ENCODE measurements at places on chromosomes 1 and 21.

DNA sequence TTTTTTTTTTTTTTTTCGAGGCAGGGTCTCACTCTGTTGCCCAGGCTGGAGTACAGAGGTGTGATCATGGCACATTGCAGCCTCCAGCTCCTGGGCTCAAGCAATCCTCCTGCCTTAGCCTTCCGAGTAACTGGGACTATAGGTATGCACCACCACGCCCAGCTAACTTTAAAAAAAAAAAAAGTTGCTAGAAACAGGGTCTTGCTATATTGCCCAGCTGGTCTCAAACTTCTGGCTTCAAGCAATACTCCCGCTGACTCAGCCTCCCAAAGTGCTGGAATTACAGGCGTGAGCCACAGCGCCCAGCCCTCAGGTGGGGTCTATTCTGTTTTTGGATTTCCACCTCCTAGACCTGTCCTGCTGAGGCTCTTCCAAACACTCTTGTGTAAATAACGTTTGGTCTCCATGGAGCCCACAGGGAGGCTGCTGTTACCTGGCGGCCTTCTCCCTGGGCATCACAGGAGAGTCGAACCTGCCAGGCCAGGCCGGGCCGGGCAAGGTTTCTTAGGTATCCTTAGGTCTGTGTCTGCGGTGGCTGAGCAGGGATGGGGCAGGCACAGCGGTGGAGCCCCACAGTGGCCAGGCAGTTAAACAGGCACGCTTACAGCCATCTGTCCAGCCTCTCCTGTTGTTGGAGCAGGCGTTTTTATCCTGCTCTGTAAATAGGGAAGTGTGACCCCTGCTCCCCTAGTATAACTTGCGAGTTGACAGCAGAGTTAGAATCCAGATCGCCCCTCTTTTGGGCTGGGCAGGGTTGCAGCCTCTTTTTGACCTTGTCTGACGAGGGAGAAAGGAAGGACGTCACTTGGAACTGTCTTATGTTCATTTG, 18.8 kb downstream of the PLEKHM2 start:
- peaks cover 71% of the 10 kb centered on the region for H3K4me1 ChIP-seq
- peak overlapping the region; percentile 95 for H3K27ac ChIP-seq
- H3K36me3 ChIP-seq, result no peaks in the 10 kb centered on the region
- H3K4me3 ChIP-seq, result peak overlapping the region; percentile 21
- H3K27me3 ChIP-seq, result no peaks in the 10 kb centered on the region

- H3K27me3 ChIP-seq, result no peaks in the 10 kb centered on the region
- no peaks in the 10 kb centered on the region for H3K4me1 ChIP-seq
- no peaks in the 10 kb centered on the region for H3K36me3 ChIP-seq
- no peak overlapping the region for H3K4me3 ChIP-seq
- peak; percentile 46 for DNase-seq
Observed at GRCh38 chr1:212689758-212690529, 9.7 kb downstream of the BATF3 start.

DNA sequence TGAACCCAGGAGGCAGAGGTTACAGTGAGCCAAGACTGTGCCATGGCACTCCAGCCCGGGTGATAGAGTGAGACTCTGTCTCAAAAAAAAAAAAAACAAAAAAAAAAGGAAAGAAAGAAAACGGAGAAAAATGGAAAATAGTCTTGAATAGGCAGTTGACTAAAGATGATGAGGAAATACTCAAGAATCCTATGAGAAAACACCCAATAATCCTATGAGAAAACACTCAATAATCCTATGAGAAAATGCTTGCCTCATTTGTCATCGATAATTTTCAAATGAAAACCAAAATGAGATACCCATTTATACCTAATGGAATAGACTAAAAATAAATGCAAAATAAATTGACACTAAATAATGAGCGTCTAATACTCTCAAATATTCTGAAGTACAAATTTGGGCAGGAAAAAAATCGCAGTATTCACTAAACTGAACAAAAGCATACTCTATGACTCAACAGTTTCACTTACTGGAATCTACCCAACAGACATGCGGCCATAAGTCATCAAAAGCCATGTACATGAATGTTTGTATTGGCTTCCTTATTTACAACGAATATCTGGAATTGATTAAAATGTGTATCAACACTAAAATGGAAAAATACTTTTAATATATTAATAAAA, 733.9 kb upstream of the CHRM3 start:
- DNase-seq, result no peak
- no peak overlapping the region for H3K4me3 ChIP-seq
- H3K36me3 ChIP-seq, result no peaks in the 10 kb centered on the region
- H3K27me3 ChIP-seq, result no peaks in the 10 kb centered on the region
- H3K4me1 ChIP-seq, result no peaks in the 10 kb centered on the region

- H3K27me3 ChIP-seq, result no peaks in the 10 kb centered on the region
- peak; percentile 87 for DNase-seq
- H3K27ac ChIP-seq, result peak overlapping the region; percentile 60
- H3K36me3 ChIP-seq, result no peaks in the 10 kb centered on the region
- H3K4me3 ChIP-seq, result no peak overlapping the region
- H3K4me1 ChIP-seq, result peaks cover 24% of the 10 kb centered on the region
Observed at GRCh38 chr1:225846331-225847310, 35.6 kb downstream of the TMEM63A start.

- DNase-seq, result no peak
Observed at GRCh38 chr1:219906924-219907771, 21.2 kb downstream of the SLC30A10 start.

DNA sequence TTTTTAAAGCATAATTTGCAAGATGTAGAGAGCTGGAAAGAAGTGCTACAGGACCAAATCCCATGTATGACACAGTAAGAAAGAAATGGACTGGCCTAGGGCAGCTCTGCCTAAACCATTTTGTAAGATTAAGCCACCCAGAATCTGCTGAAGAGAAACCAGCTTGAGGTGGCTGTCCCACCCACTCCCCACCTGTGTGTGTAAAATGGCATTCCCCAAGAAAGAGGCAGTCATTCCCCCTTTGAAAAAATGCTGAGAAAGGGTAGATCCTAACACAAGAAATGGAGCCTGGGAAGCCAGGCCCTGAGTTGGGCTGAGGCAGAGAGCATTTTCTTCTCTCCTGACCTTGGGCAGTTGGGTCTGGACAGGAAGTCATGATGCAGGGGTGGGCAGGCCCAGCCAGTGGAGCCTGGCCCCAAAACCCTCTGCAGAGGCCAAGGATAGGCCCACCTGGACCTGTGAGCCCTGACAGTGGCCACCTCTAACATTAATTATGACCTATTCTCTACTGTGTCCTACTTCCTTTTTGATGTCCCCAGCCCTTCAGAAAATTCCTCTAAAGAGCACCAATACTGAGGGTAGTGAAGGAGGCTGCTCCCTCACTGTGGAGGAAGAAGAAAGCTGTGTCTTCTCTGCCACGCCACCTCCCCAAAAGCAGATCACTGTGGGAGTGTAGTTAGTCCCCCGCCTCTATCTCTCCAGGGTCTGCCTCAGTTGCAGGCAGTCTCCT, 94.0 kb downstream of the EDEM3 start:
- H3K27ac ChIP-seq, result no peak overlapping the region
- H3K4me3 ChIP-seq, result no peak overlapping the region
- peaks cover 6% of the 10 kb centered on the region for H3K4me1 ChIP-seq
- H3K27me3 ChIP-seq, result no peaks in the 10 kb centered on the region
- DNase-seq, result no peak
- no peaks in the 10 kb centered on the region for H3K36me3 ChIP-seq

DNA sequence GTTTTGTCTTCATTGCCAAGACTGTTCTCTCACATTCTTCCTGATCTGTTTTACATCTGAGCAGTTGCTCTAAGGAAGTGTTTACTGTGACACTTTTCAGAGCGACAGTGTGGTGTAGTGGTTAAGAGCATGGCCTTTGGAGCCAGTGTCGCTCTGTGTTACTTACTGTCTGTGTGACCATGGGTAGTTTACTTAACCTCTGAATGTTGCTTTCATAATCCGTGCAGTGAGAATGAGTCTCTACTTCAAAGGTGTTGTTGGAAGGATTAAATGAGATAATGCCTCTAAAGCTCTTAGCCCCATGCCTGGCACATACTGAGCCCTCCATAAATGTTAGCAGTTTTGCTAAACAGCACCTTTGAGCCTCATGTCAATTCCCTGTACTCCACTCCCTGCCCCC, 35.9 kb upstream of the ZFP69B start:
- H3K27me3 ChIP-seq, result no peaks in the 10 kb centered on the region
- DNase-seq, result no peak
- no peaks in the 10 kb centered on the region for H3K4me1 ChIP-seq
- H3K36me3 ChIP-seq, result no peaks in the 10 kb centered on the region

GRCh38 chr1:77319036-77319705, 37.4 kb downstream of the AK5 start:
- H3K36me3 ChIP-seq, result no peaks in the 10 kb centered on the region
- DNase-seq, result no peak
- no peaks in the 10 kb centered on the region for H3K4me1 ChIP-seq
- H3K4me3 ChIP-seq, result no peak overlapping the region
- no peak overlapping the region for H3K27ac ChIP-seq

- no peaks in the 10 kb centered on the region for H3K36me3 ChIP-seq
- H3K4me1 ChIP-seq, result peaks cover 21% of the 10 kb centered on the region
- peak within 1 kb of the TSS; percentile 81 for H3K27ac ChIP-seq
- no peak for DNase-seq
- H3K4me3 ChIP-seq, result peak within 1 kb of the TSS; percentile 63
- no peaks in the 10 kb centered on the region for H3K27me3 ChIP-seq
Observed at GRCh38 chr1:212699625-212700222, at the start of gene BATF3. BATF3 (minus strand) TSS chr1:212699840; CDS start chr1:212699762, 78 bp downstream.

GRCh38 chr1:40462956-40463590, 12.8 kb downstream of the ZFP69B start:
- H3K36me3 ChIP-seq, result peaks cover 44% of the 10 kb centered on the region
- H3K27me3 ChIP-seq, result no peaks in the 10 kb centered on the region
- no peak overlapping the region for H3K27ac ChIP-seq
- no peaks in the 10 kb centered on the region for H3K4me1 ChIP-seq
- no peak for DNase-seq
- H3K4me3 ChIP-seq, result no peak overlapping the region

GRCh38 chr1:59409986-59410385, 113.1 kb downstream of the FGGY start:
- H3K4me3 ChIP-seq, result no peak overlapping the region
- no peak overlapping the region for H3K27ac ChIP-seq
- no peaks in the 10 kb centered on the region for H3K4me1 ChIP-seq
- no peak for DNase-seq
- no peaks in the 10 kb centered on the region for H3K27me3 ChIP-seq

DNA sequence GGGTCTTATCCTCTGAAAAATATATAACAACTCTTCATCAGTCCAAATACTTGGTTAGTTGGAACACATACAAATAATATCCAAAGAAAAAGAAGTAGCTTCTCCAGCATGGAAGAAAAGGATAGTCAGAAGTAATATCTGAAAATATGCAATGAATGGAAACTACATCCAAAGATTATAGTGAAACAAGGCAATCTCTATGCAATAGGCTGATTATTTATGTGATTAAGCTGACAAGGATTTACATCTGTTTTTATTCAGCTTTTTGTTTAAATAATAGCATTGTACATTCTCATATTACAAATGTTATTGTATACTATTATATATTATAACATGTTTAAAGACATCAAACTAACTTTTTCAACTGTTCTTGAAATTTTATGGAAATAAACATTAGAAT, 15.3 kb upstream of the TGFBR3 start:
- DNase-seq, result no peak
- H3K27me3 ChIP-seq, result no peaks in the 10 kb centered on the region
- H3K36me3 ChIP-seq, result no peaks in the 10 kb centered on the region
- H3K4me1 ChIP-seq, result no peaks in the 10 kb centered on the region
- H3K27ac ChIP-seq, result no peak overlapping the region

DNA sequence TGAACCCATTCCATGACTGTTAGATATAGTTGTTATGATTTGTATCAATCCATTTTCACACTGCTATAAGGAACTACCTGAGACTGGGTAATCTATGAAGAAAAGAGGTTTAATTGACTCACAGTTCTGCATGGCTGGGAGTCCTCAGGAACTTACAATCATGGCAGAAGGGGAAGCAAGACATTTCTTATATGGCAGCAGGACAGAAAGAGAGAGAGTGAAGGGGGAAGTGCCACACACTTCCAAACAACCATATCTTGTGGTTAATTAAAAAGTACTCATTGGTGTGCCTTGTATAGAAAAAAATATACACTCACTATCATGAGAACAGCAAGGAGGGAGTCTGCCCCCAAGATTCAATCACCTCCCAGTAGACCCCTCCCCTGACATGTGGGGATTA, 137.6 kb upstream of the NBPF11 start:
- H3K36me3 ChIP-seq, result no peaks in the 10 kb centered on the region
- no peak overlapping the region for H3K4me3 ChIP-seq
- no peak overlapping the region for H3K27ac ChIP-seq
- H3K4me1 ChIP-seq, result no peaks in the 10 kb centered on the region

DNA sequence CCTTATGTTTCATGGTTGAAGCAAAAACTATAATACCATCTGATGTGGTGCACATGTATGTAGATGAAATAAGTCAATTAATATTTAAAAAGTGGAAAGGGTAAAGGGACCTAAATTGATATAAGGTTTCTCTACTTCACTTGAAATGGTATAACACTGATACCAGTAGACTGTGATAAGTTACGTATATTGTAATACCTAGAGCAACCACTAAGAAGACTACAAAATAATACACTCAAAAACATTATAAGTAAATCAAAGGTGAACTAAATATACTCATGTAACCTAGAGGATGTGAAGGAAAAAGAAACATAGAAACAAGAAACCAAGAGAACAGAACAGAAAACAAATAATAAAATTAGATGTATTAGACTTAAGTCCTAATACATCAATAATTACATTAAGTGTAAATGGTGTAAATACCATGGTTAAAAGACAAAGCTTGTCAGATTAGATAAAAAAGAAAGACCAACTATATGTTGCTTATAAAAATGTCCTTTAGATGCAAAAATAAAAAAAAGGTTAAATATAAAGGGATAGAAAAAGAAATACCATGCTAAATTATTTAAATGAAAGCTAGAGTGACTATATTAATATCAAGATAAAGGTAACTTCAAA, 118.8 kb downstream of the LRRC7 start:
- no peaks in the 10 kb centered on the region for H3K27me3 ChIP-seq
- no peak overlapping the region for H3K4me3 ChIP-seq
- DNase-seq, result no peak
- no peaks in the 10 kb centered on the region for H3K36me3 ChIP-seq

- no peaks in the 10 kb centered on the region for H3K36me3 ChIP-seq
- no peaks in the 10 kb centered on the region for H3K27me3 ChIP-seq
- no peak overlapping the region for H3K4me3 ChIP-seq
Observed at GRCh38 chr1:228918335-228918734, 183.1 kb downstream of the RHOU start.

GRCh38 chr1:108685529-108685928, 6.6 kb upstream of the PRPF38B start:
- no peaks in the 10 kb centered on the region for H3K4me1 ChIP-seq
- no peaks in the 10 kb centered on the region for H3K27me3 ChIP-seq
- H3K4me3 ChIP-seq, result no peak overlapping the region
- DNase-seq, result no peak
- no peak overlapping the region for H3K27ac ChIP-seq

- H3K27ac ChIP-seq, result no peak overlapping the region
- no peaks in the 10 kb centered on the region for H3K36me3 ChIP-seq
- peaks cover 3% of the 10 kb centered on the region for H3K4me1 ChIP-seq
- no peak for DNase-seq
- H3K27me3 ChIP-seq, result no peaks in the 10 kb centered on the region
Observed at GRCh38 chr1:17678011-17678410, 77.1 kb upstream of the ACTL8 start.

Measured in vagina (tissue), 2 donors.